Karpas-422 (cell line): ENCODE measurements at places on chromosomes 3 and 15. TPM values are rescaled to one million over a fixed set of nuclear protein-coding genes. Genes with fewer than 3 reads are reported as not detected.

- DNase-seq = no peak
- H3K27ac ChIP-seq = no peak overlapping the region
- peaks cover 6% of the 10 kb centered on the region for H3K4me1 ChIP-seq
- no peak overlapping the region for H3K4me3 ChIP-seq
- no peaks in the 10 kb centered on the region for H3K27me3 ChIP-seq
Measured at GRCh38 chr3:41141433-41142167, 57.7 kb upstream of the CTNNB1 start.

- H3K4me1 ChIP-seq = no peaks in the 10 kb centered on the region
- peak; percentile 73 for DNase-seq
- no peak overlapping the region for H3K27ac ChIP-seq
- H3K36me3 ChIP-seq = no peaks in the 10 kb centered on the region
- no peaks in the 10 kb centered on the region; the same call in 1 of the 2 replicates for H3K27me3 ChIP-seq
Measured at GRCh38 chr3:189340680-189341460, 169.1 kb downstream of the TPRG1 start.

DNA sequence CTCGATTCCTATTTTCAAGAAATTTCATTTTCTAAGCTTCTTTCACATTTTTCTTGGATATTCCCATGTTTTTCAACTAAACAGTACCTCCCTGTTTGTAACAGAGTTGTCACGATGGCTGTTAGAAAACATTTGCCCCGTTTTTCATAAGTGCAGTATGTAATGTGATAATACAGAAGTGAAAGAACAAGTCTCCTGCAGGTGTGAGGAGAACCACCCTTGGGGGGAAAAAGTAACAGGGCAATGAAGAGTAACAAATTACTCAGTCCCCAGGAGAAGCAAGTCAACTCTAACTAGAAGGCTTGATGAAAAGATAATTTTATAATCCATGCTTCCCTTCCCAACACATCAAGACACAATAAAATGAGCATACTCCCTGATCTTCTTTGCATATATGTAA, 493.3 kb downstream of the FOXP1 start:
- peak overlapping the region; percentile 36 for H3K4me3 ChIP-seq
- DNase-seq = peak; percentile 91
- H3K4me1 ChIP-seq = peaks cover 86% of the 10 kb centered on the region
- H3K27me3 ChIP-seq = no peaks in the 10 kb centered on the region
- H3K36me3 ChIP-seq = peaks cover 6% of the 10 kb centered on the region; the same call in 1 of the 2 replicates

The THPO gene
- 6.6 and 12.5 TPM in 2 replicates for total RNA-seq

The PRSS50 gene
- total RNA-seq = not detected in 2 replicates

The MLF1 gene
- total RNA-seq = not detected in 2 replicates
